ENCODE measurements at places on chromosomes 11 and 22.

- no peaks in the 10 kb centered on the region for H3K36me3 ChIP-seq
- no peaks in the 10 kb centered on the region for H3K4me1 ChIP-seq
- no peak overlapping the region for H3K27ac ChIP-seq
- H3K4me3 ChIP-seq = no peak overlapping the region
Measured at GRCh38 chr11:103541186-103541795, 432.1 kb downstream of the DYNC2H1 start.

DNA sequence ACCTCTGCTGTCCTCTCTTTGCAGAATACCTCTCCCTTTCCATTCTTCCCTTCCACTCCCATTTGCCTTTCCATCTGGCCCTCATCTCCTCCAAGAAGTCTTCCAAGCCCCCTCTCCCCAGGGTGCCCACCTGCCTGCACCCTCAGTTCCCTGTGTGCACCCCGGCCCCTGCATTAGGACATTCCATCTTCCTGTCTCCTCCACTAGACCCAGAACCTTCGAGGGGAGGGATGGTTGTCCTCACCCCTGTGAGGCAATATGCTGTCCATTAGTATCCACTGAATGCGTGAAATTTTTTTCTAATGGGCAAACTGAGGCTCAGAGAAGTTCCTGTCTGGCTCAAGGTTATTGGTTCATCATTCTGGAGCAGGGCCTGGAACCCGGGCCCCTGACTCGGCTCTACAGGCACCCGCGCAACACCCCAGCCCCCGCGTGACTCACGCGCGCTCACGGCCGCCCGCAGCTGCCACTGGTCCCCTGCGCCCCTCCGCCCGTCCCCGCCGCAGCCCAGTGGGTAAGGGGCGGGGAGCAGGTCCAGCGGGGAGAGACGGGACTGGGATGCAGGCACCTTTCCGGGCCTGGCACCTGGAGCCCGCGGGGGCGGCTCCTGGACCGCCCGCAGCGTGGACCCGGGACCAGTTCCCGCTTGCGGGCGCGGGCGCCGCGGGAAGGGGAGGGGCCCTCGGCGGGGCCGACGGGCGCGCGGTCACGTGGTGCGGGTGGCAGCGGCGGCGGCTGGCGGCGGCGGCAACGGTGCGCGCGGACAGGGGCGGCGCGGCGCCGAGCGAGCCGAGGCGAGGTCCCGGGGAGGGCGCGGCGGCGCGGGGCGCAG is 7.0 kb downstream of the SEPTIN3 start:
- H3K4me1 ChIP-seq = peaks cover 4% of the 10 kb centered on the region
- H3K4me3 ChIP-seq = peak overlapping the region; percentile 23
- no peaks in the 10 kb centered on the region for H3K36me3 ChIP-seq

- H3K27me3 ChIP-seq = no peaks in the 10 kb centered on the region
- no peaks in the 10 kb centered on the region for H3K4me1 ChIP-seq
- H3K4me3 ChIP-seq = no peak overlapping the region
- H3K27ac ChIP-seq = no peak overlapping the region
Measured at GRCh38 chr11:79675081-79675480, 234.3 kb upstream of the TENM4 start.

DNA sequence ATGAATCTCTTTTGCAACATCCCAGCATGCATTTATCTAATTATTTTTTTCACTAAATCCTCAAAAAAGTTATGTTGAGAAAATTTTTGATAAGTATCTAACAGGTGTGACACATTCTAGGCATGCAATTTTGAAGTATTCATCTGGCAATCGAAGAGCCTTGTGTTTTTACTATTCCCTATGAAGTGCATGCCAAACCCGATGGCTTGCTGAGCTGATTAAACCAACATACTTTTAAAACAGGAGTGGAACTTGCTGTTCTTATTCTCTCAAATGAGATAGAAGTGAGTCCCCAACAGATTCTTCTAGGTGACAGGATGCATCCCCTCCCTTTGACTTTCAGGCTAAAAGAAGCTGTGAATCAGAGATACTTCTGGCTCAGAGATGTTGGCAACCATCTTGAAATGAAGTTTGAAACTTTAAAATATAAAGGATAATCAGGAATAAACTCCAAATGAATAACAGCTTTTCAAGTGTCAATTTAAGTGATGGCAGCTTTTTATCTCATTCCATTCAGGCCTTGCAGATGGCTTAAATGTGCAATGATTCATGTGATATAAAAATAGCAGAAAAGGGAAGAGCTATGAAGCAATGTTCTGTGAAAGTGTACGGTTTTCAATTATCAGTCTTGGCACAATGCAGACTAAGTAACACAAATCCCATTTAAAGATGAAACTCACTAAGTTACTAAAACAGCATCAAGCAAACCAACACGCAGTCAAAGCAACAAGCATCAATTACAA is 67.7 kb downstream of the APOL5 start:
- no peak overlapping the region for H3K4me3 ChIP-seq
- H3K4me1 ChIP-seq = peaks cover 45% of the 10 kb centered on the region
- H3K27ac ChIP-seq = no peak overlapping the region
- H3K27me3 ChIP-seq = no peaks in the 10 kb centered on the region
- peaks cover 15% of the 10 kb centered on the region for H3K36me3 ChIP-seq

- no peak overlapping the region for H3K27ac ChIP-seq
- H3K36me3 ChIP-seq = no peaks in the 10 kb centered on the region
- no peak overlapping the region for H3K4me3 ChIP-seq
- no peaks in the 10 kb centered on the region for H3K27me3 ChIP-seq
- no peak for DNase-seq
Measured at GRCh38 chr11:28490773-28491382, 382.7 kb downstream of the METTL15 start.

DNA sequence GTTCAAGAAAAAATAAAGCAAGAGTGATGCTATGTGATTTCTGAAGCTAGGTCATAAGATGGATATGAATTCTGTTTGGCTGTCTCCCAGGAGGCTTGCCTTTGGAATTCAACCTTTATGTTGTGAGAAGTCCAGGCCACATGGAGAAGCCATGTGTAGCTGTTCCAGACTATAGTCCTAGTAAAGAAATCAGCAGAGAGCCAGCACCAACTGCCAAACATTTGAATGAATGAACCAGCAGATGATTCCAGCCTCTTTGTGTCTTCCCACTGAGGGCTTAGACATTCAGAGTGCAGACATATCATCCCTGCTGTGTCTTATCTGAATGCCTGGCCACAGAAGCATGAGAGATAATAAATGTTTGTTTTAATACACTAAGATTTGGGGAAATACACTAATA is 1150.6 kb downstream of the DLG2 start:
- no peak overlapping the region for H3K4me3 ChIP-seq
- DNase-seq = peak; percentile 59
- no peak overlapping the region for H3K27ac ChIP-seq
- no peaks in the 10 kb centered on the region for H3K27me3 ChIP-seq
- no peaks in the 10 kb centered on the region for H3K36me3 ChIP-seq
- H3K4me1 ChIP-seq = no peaks in the 10 kb centered on the region

GRCh38 chr11:30422447-30423278 is 99.8 kb downstream of the ARL14EP start:
- no peak for DNase-seq
- H3K27me3 ChIP-seq = no peaks in the 10 kb centered on the region
- no peak overlapping the region for H3K4me3 ChIP-seq
- H3K4me1 ChIP-seq = no peaks in the 10 kb centered on the region
- no peak overlapping the region for H3K27ac ChIP-seq

GRCh38 chr11:131767421-131767820 is 397.0 kb downstream of the NTM start:
- peaks cover 35% of the 10 kb centered on the region for H3K4me1 ChIP-seq
- H3K27me3 ChIP-seq = no peaks in the 10 kb centered on the region
- H3K27ac ChIP-seq = peak overlapping the region; percentile 44
- peak; percentile 56 for DNase-seq
- no peak overlapping the region for H3K4me3 ChIP-seq
- no peaks in the 10 kb centered on the region for H3K36me3 ChIP-seq

- no peak for DNase-seq
- H3K36me3 ChIP-seq = no peaks in the 10 kb centered on the region
- H3K27ac ChIP-seq = no peak overlapping the region
- no peak overlapping the region for H3K4me3 ChIP-seq
- no peaks in the 10 kb centered on the region for H3K27me3 ChIP-seq
Measured at GRCh38 chr22:40645579-40646197, 9.2 kb upstream of the MRTFA start.

- H3K27ac ChIP-seq = no peak overlapping the region
- H3K4me1 ChIP-seq = no peaks in the 10 kb centered on the region
- DNase-seq = no peak
- no peaks in the 10 kb centered on the region for H3K27me3 ChIP-seq
- H3K36me3 ChIP-seq = no peaks in the 10 kb centered on the region
Measured at GRCh38 chr11:87743007-87743406, 432.2 kb downstream of the RAB38 start.

- H3K27me3 ChIP-seq = no peaks in the 10 kb centered on the region
- no peak for DNase-seq
- H3K4me3 ChIP-seq = no peak overlapping the region
Measured at GRCh38 chr22:17233348-17234043, 14.3 kb upstream of the ADA2 start.

DNA sequence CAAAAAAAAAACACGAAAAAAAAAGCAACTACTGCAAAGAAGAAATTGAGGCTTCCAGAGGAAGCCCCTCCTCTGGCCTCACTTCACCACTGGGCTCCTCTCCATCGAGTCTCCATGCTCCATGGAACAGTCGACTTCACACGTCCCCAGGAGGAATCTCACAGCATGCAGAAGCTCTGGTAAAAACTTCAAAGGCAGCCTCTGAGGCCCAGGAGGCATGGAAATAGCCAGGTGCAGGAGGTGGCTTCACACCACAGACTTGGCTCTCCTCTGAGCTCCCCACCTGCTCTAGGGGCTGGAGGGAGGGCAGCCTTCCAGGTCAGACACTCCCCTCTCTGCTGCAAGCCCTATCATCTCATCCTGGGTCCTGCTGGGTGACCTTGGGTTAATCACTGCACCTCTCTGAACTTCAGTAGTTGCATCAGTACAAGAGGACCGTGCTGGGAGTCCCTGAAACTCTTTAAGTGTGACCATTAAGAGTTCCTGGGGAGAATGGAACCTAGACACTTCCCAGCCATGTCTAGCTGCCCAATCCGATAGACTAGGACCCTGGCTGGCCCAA is 8.2 kb downstream of the PDE2A start:
- no peak overlapping the region for H3K4me3 ChIP-seq
- H3K27me3 ChIP-seq = peaks cover 32% of the 10 kb centered on the region
- DNase-seq = no peak
- H3K36me3 ChIP-seq = no peaks in the 10 kb centered on the region

DNA sequence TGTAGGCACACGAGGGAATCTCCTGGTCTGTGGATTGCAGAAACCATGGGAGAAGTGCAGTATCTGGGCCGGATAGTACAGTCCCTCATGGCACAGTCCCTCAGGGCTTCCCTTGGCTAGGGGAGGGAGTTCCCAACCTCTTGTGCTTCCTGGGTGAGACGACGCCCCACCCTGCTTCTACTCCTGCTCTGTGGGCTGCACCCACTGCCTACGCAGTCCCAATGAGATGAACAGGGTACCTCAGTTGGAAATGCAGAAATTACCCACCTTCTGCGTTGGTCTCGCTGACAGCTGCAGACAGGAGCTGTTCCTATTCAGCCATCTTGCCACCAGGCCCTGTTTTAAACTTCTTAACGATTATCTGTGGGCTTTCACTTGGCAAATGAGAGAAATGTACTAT is 157.2 kb upstream of the CARD18 start:
- no peaks in the 10 kb centered on the region for H3K36me3 ChIP-seq
- no peaks in the 10 kb centered on the region for H3K27me3 ChIP-seq
- no peak overlapping the region for H3K4me3 ChIP-seq
- peaks cover 10% of the 10 kb centered on the region for H3K4me1 ChIP-seq
- DNase-seq = no peak

DNA sequence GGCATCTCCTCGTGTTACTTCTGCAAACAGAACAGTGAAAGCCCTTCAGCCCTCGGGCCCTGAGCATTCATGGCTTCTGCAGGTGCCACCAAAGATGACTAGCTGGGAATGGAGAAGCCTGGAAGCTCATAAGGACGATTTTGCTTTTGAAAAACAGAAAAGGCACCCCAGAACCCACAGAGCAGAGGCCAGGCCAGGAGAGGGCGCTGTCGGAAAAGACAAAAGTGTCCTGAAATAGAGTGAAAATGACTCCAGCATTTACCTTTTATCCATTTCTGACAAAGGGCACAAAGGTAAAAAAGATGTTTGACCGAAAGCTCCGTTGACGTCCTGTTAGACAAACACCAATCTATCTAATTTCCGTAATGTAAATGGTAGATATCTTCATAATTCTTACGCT is 37.6 kb downstream of the ZNF195 start:
- no peak for DNase-seq
- H3K36me3 ChIP-seq = no peaks in the 10 kb centered on the region
- H3K27me3 ChIP-seq = no peaks in the 10 kb centered on the region
- H3K4me1 ChIP-seq = peaks cover 9% of the 10 kb centered on the region
- no peak overlapping the region for H3K4me3 ChIP-seq

DNA sequence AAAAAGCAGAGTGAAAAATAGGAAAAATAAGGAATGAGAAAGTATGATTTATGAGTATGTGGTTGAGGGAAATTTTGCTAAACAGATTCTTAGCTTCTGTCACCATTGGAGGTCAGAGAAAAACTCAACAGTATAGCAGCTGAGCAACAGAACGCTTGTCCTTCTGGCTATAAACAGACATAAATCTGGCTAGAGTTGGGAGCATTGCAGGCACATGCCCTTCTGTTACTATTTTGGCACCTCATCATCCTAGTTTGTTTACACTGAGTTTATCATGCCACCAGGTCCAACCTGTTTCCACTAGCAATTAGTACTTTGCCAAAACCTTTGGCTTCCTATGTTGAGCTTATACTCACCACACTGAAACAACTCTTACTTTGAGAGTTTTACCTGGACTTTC is 6.9 kb downstream of the UBE4A start:
- no peak overlapping the region for H3K27ac ChIP-seq
- H3K36me3 ChIP-seq = peaks cover 31% of the 10 kb centered on the region
- no peaks in the 10 kb centered on the region for H3K27me3 ChIP-seq
- H3K4me3 ChIP-seq = no peak overlapping the region

GRCh38 chr11:83285151-83285770 is 906 bp downstream of the CCDC90B start:
- no peaks in the 10 kb centered on the region for H3K27me3 ChIP-seq
- peak overlapping the region; percentile 93 for H3K4me3 ChIP-seq
- H3K4me1 ChIP-seq = peaks cover 11% of the 10 kb centered on the region
- peak overlapping the region; percentile 99 for H3K27ac ChIP-seq

- no peak overlapping the region for H3K4me3 ChIP-seq
- no peak for DNase-seq
- peaks cover 4% of the 10 kb centered on the region for H3K27me3 ChIP-seq
- no peaks in the 10 kb centered on the region for H3K36me3 ChIP-seq
Measured at GRCh38 chr11:3229673-3230630, 2.3 kb downstream of the MRGPRE start.

- H3K4me1 ChIP-seq = no peaks in the 10 kb centered on the region
- no peak overlapping the region for H3K27ac ChIP-seq
- H3K27me3 ChIP-seq = no peaks in the 10 kb centered on the region
- no peaks in the 10 kb centered on the region for H3K36me3 ChIP-seq
Measured at GRCh38 chr22:34993548-34993947, 72.4 kb upstream of the ISX start.

Data from astrocyte (in vitro differentiated cells and primary cell).